ENCODE measurements at places on chromosomes 6 and 20. TPM values are rescaled to one million over a fixed set of nuclear protein-coding genes. Genes with fewer than 3 reads are reported as not detected.

DNA sequence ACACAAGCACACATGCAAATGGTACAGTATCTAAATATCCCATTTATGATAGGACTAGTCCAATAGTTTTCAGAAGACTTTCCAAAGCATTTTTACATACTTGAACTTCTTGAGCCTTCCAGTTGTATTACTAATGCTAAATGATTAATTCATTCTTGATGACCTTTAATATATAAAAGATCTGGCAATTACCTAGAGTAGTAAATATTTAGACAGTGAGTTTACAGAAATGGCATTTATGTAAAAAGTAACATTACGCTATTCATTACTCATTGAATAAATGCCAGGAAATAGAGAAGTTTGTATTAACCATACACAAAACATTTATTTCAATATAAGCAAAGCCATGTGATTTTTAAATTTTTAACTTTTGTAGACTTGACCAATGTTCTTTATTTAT, 158.8 kb downstream of the DST start:
- no peak for DNase-seq

DNA sequence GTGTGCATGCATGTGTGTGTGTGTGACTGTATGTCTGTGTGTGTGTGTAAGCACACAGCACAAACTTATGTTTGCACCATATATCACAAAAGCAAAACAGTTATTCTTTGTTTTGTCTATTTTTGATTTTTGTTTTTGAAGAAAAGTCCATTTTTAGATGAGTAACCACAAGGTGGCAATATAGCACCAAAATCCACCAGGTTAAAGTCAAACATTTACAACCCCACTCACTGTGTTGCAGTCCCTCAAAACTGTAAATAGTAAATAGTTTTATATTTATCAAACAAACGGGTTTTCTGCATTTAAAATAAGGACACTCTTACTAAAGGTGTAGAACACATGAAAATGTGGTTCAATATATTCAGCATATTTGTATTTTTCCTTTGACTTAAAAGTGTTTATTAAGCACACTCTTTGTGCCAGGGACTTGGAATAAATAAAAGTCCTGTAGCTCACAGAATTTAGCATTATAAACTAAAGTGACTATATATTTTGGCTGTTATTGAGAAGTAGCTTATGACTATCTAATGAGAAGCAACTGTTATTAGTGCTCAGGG, 118.5 kb downstream of the GFRAL start:
- no peak for DNase-seq

GRCh38 chr6:133705731-133706130, 183.2 kb upstream of the TCF21 start:
- DNase-seq: no peak

DNA sequence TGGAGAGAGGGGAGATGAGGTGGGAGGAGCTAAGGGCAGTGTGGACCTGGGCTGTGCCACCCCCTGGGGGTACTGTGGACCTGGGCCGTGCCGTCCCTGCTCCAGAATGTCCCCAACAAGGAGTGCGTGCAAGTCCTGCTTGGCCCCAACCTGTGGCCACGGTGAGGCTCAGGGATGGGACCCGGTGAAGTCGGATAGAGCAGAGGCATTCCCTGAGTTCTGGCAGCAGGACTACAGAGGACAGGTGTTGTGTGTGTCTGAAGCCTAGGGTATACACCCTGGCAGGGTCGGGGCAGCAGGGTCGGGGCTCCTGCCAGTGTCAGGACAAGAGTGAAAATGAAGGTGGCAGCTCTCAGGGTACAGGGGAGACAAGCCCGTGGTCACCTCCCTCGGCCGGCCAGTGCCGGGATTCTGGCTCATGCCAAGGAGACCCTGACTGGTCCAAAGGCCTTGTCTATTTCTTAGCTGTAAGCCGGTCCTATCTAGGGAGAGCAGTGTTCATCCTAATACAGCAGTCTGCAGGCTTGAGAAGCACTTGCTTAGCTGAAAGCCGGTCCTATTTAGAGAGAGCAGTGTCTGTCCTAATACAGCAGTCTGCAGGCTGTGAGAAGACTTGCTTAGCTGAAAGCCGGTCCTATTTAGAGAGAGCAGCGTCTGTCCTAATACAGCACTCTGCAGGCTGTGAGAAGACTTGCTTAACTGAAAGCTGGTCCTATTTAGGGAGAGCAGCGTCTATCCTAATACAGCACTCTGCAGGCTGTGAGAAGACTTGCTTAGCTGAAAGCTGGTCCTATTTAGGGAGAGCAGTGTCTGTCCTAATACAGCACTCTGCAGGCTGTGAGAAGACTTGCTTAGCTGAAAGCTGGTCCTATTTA, 95.9 kb downstream of the SMOC2 start:
- no peak for DNase-seq

GRCh38 chr6:43897571-43898302, 127.7 kb downstream of the VEGFA start:
- no peak for DNase-seq

DNA sequence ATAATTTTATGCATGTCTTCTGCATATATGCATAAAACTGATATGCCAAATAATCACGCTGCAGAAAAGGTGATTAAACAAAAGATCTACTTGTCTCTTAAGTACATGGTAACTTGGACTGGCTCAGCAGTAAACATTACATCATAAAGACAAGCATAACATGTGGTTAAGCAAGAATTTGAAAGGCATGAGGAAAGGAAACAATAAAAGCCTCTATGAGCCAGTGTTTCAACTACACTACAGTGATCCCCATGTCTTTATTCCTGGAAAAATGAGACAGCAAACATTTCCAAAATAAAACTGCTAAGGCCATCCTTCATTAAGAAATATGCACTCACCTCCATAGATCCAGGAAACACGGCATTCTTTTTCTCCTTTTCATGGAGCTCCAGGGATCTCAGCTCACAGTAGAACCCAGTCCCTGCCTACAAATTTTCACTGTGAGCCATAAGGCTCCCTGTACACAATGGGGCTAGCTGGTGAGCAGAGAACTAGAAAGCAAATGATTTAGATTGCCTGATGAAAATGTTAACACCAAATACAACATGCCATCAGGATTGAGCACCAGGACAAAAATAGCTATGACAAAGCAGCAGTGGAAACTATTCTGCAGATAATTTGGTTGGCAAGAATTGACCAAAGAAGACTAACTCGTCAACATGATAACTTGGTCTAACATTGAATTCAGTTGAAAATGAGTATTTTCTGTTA, 156.1 kb downstream of the COL21A1 start:
- no peak for DNase-seq

- DNase-seq: no peak
These were observed 6.5 kb upstream of the RNF24 start for GRCh38 chr20:4021906-4022305.

- no peak for DNase-seq
These were observed 2.9 kb downstream of the SIRPB1 start for GRCh38 chr20:1616858-1617434.

DNA sequence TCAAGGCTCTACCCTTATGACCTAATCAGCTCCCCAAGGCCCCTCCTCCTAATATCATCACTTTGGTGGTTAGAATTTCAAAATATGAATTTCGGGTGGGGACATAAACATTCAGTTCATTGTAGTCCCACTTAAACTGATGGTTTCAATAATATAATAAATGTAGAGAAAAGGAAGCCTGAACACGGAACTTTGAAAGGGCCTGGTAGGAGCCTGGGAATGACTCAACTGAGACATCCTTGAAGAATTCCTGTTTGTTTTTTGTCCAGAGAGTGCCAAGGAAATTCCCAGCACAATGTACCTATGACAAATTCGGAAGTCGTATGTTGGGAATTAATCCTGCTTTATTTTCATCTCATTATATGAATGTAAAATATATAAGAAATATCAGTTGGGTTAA, 457.9 kb downstream of the PLCB1 start:
- no peak for DNase-seq

GRCh38 chr6:128244751-128245405, 275.5 kb downstream of the PTPRK start:
- no peak for DNase-seq

GRCh38 chr20:59217794-59218280, 54.2 kb downstream of the ZNF831 start:
- no peak for DNase-seq

- no peak for DNase-seq
These were observed 144.7 kb downstream of the MYB start for GRCh38 chr6:135325624-135326424.

- DNase-seq: no peak
These were observed 1.5 kb downstream of the DLK2 start for GRCh38 chr6:43453831-43454230.

The FAM83B gene
- 0.37 TPM for total RNA-seq

The ESF1 gene
- total RNA-seq: 25.1 TPM

The SLC12A5 gene
- not detected for total RNA-seq

The COL9A3 gene
- 3.8 TPM for total RNA-seq

The OVOL2 gene
- total RNA-seq: not detected

The DUSP22 gene
- 81.2 TPM for total RNA-seq

The LYRM2 gene
- 20.5 TPM for total RNA-seq

The DEF6 gene
- 17.4 TPM for total RNA-seq

The HLA-DQA1 gene
- 14.5 TPM for total RNA-seq

The FKBP1A gene
- total RNA-seq: 273 TPM

All from omental fat pad (tissue), 4 donors.